ENCODE measurements at places on chromosomes 7 and 10. TPM values are rescaled to one million over a fixed set of nuclear protein-coding genes. Genes with fewer than 3 reads are reported as not detected.

DNA sequence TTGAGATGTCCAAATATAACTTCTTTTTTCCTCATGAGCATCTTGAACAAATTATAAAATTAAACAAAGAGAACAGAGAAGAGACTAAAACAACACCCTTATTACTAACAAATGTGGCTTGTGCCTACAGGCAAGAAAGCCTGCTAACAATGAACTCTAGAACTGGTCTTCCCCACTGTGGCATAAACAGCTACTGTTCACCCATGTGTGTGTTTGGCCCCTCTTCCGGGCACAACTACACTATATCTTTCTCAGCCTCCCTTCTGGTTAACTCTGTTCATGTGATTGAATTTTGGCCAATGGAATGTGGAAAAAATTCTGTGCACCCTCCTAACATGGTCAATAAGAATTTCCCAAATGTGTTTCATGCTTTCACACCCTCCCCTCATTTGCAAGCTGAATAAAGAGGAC is 117.0 kb downstream of the KBTBD2 start:
- DNase-seq = no peak

DNA sequence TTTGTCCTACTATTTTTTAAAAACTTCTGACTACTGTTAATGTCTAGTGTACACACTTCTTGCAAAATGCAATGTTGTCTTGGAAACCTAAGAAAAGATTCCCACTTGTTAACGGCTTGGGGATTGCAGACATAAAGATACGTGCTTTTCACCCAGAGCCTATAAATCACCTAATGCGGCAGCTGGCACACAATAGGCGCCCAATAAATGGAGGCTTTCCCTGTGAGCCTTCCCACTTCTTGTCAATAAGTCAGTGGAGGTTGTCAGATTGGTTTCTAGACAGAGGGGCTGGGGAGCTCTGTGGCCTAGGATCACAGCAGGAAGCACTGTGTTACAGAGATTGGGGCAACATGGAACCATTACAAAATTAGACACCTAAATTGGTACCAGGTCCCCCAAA is 74.7 kb downstream of the VSTM4 start:
- no peak for DNase-seq

- no peak for DNase-seq
These were observed 157.9 kb upstream of the CSTF2T start for GRCh38 chr10:51857305-51857704.

DNA sequence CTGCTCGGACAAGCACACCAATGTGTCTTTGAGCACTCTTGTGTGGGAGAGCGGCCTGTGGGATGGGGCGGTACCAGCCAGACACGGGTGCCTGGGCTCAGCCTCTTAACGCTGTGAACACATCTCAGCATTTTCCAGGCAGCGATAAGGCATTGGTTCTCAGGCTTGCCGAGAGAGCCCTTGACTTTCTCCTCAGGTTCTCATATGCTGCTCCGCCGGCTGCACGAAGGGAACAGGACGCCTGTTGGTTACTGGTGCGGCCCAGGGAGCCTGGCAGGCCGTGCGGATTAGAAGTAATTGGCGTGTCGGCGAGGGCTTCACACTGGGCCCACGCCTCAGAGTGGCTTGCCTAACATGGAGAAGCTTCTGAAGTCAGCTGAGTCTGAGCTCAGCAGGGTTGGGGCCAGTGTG is 456.7 kb upstream of the FOXK1 start:
- DNase-seq = no peak

CALCR gene
- total RNA-seq = not detected

- DNase-seq = no peak
These were observed 428.6 kb downstream of the DPP6 start for GRCh38 chr7:154480817-154481216.

SUMF2 gene
- total RNA-seq = 182 TPM
